Lung microvascular endothelial cell (primary cell): ENCODE measurements at places on chromosomes 3 and 15.

- DNase-seq, result peak; percentile 96
Observed at GRCh38 chr3:4985330-4986174, 6.3 kb downstream of the BHLHE40 start.

GRCh38 chr15:34583399-34584329 is at the start of gene GOLGA8B:
TSS of gene GOLGA8B (minus strand) at chr15:34583651. CDS start at chr15:34535912, 47,739 bp downstream.
- DNase-seq, result peak; percentile 62

- peak; percentile 84 for DNase-seq
Observed at GRCh38 chr3:184332370-184333090, 4.9 kb upstream of the FAM131A start.

- DNase-seq, result no peak
Observed at GRCh38 chr3:27508424-27508823, 24.2 kb upstream of the SLC4A7 start.

GRCh38 chr3:65411367-65411766 is 627.4 kb downstream of the MAGI1 start:
- no peak for DNase-seq

- DNase-seq, result peak; percentile 81
Observed at GRCh38 chr3:184543843-184544512, 17.6 kb upstream of the EPHB3 start.

DNA sequence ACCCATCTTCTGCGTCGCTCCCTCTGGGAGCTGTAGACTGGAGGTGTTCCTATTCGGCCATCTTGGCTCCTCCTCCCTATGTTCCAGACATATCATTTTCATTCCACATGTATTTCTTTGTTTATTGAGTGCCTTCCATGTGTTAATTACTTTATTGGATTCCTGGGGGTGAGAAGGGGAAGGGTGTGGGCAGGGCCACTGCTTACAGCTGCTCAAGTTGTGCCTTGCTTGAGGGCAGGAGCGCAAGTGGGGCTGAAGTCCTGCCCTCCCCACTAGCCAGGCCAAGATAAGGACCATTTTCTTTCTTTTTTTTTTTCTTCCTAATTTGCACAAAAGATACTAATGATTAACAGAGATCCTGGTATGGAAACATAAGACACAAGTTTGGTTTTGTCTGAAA is 224.8 kb downstream of the LPP start:
- no peak for DNase-seq

DNA sequence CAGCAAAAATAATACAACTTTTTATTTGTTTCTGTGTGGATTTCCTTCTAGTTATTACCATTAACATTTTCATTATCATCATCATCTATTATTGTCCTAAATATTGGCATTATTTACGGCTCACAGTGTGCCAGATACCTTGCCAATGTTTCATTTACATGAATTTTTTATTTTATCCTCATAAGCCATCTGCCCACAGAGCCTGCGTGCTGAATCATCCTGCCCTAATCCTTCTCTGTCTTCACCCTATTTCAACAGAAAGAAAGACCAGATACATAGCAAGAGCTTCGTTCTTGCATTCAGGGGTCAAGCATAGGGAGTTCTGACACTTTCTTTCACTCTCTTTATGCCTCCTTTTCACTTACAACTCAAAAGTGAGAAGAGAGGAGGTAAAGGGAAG is 82.0 kb downstream of the KCNMB2 start:
- no peak for DNase-seq

GRCh38 chr3:124837730-124838186 is 49.4 kb downstream of the ITGB5 start:
- DNase-seq, result peak; percentile 88

DNA sequence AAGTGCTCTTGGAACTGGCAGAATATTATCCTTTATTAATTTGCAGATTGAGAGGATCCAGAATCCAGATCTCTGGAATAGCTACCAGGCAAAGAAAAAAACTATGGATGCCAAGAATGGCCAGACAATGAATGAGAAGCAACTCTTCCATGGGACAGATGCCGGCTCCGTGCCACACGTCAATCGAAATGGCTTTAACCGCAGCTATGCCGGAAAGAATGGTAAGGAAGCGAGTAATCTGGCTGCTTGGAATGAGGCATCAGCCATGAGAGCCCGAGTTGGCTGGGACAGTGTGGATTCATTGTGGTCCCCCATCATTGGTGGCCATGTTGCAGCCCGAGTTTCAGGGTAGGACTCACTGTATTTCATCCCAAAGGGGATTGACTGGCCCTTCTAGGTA is 47.1 kb downstream of the PARP14 start:
- DNase-seq, result no peak

- DNase-seq, result no peak
Observed at GRCh38 chr15:90162956-90163355, 38.2 kb upstream of the SEMA4B start.

DNA sequence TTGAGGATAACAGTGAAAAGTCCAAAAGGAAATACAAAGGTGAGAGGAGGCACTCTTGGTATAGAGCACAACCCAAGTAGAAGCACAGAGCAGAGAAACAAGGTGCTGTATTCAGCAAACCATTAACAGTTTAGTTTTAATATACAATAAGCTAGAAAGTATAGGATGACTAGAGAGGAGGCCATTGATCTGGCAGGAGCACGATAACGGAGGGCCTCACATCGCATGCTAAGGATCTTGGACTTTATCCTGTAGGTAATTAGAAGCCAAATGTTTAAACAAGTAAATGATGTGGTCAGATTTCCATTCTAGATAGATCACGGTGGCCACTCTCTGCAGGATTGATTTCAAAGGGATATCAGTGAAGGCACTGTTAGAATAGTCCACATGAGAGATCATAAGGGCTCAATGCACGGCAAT is 935.0 kb downstream of the ROBO1 start:
- no peak for DNase-seq

DNA sequence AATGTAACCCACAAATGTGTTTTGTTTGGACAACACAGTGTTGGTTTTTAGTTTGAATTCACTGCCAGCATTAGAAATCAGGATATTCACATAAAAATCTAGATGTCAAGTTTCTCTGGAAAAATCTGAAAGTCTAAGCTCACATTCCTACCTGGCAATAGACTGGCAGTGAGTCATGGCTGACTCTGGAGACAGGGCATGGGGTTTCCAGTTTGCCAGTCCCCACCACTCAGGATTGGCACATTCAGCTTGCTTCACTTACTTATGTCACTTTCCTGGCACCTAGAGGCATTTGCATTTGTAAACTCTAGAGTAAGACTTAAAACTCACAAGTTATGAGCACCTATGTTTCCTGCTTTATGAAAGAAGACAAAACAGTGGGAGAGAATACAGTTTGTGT is 19.1 kb upstream of the SEC61A1 start:
- DNase-seq, result no peak

- no peak for DNase-seq
Observed at GRCh38 chr3:51706021-51706485, 815 bp upstream of the GRM2 start.

GRCh38 chr3:164320962-164321361 is 757.3 kb downstream of the SI start:
- DNase-seq, result no peak

GRCh38 chr3:188156056-188156455 is 2.1 kb downstream of the LPP start:
- DNase-seq, result peak; percentile 20

- DNase-seq, result peak; percentile 58
Observed at GRCh38 chr3:69009559-69010410, 3.7 kb downstream of the EOGT start.

- peak; percentile 47 for DNase-seq
Observed at GRCh38 chr15:65819563-65819960, 27.5 kb upstream of the DENND4A start.

GRCh38 chr15:47954196-47954595 is 166.6 kb upstream of the SLC24A5 start:
- no peak for DNase-seq

- DNase-seq, result no peak
Observed at GRCh38 chr15:71197620-71198019, 82.3 kb downstream of the THSD4 start.

DNA sequence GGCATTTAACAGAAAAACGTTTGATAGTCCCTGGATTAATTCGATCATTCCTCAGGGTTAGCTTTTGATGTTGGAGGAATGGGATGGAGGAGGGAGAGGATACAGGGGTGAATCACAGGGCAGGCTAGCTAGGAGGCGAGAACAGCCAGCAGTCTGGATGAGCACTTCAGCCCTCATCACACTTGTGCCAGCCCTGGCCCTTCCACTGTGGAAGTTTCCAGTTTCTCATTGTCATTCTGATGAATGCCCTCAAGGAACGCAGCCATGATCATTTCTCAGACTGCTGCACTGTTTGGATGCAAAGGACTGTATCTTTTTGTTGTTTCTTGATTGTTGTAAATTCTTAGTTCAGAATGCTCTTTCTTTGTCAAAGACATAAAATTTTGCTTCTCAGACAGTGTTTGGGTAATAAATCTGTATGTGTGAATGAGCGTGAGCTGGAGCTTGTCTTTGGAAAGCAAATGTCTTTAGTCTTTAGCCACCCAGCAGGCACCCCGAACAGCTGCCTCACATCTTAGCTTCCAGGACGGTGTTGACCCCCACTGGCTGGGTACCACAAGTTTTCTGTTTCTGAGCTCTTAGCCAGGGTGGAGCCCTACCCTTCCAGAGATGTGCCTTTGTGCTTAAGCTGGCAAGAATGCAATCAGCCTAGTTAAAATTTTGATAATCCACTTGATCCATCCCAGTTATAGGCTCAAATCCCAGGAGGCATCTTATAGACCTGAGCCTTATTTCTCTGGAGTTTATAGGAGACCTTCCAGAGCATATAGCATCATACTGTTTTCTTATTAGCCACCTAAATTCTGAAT is 121.1 kb downstream of the PDCD6IP start:
- DNase-seq, result no peak

GRCh38 chr3:104066658-104067057 is 1300.1 kb upstream of the ALCAM start:
- DNase-seq, result no peak

- peak; percentile 18 for DNase-seq
Observed at GRCh38 chr15:56732135-56732885, 999 bp downstream of the ZNF280D start.

DNA sequence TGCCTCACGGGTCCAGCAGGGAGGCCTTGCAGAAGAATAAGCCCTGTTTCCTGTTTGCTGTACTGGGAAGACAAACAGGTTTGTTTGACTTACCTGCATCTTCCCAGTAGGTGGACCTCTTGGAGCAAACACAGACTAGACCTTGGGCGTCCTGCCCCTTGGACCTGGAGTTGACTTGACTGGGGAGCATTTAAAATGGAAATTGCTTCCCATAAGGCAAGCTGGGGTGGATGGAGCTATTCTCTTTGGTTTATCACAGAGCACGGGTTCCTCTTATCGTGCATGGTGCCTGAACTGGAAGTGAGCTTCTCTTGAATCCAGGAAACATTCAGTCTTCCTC is 151.4 kb downstream of the RPLP1 start:
- DNase-seq, result no peak

- peak; percentile 80 for DNase-seq
Observed at GRCh38 chr15:73987681-73988444, 4.2 kb downstream of the STOML1 start.

- no peak for DNase-seq
Observed at GRCh38 chr3:113546414-113546893, 14.1 kb downstream of the SIDT1 start.

DNA sequence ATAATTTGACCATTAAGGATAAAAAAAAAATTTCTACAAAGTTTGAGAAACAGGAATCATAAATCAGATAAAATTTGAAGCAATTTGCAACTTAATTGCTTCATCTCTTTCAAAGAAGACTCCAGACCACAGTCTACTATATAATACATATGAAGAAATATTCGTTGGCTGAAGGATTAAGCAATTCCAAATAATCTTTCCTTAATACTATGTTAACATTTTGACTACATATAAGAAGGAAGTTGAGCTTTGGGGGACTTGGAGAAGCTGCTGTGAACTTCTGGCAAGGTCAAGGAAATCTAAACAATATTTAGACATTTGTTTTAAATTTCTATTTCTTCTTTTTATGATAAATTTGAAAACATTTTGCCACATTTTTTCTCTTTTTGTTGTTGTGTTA is 13.5 kb upstream of the GABRR3 start:
- no peak for DNase-seq

- DNase-seq, result peak; percentile 38
Observed at GRCh38 chr15:40323953-40324937, 753 bp downstream of the INAFM2 start.

GRCh38 chr15:60916032-60916678 is 312.9 kb downstream of the RORA start:
- DNase-seq, result no peak

GRCh38 chr15:77564341-77564740 is 68.4 kb downstream of the LINGO1 start:
- DNase-seq, result no peak

- DNase-seq, result no peak
Observed at GRCh38 chr3:58580826-58581327, 3.7 kb upstream of the FAM107A start.

DNA sequence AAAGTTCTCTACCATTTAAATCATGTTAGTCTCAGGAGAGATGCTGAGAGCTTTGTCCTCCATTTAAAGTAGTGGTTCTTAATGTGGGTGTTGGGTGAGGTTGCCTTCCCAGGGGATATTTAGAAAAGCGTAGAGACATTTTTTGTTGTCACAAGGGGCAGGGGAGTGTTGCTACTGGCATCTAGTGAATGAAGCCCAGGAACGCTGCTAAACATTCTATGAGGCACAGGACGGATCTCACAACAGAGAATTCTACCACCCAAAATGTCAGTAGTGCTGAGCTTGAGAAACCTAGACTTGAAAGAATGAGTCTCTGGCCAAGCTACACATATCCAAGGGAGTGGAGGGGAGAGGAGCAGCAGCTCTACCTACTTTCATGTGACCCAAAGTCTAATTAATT is 60.7 kb upstream of the CTNNB1 start:
- DNase-seq, result no peak

- DNase-seq, result no peak
Observed at GRCh38 chr15:63023351-63023945, 19.1 kb upstream of the TPM1 start.

DNA sequence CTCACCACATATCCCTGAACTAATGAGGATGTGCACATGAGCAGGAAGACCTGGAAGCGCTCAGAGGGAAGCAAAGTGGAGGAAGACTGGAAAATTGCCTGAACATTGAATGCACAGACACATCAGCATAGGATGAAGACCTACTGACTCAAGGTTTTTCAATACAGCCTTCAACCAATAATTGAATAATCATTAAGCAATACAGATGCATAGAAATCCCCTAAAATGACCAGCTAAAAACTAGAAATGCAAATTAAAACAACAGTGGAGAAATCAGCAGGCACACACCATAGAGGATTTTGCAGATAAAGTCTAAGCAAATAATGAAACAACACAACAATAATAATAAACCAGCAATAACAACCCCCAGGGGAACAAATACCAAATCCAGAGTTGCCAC is 80.4 kb downstream of the CEP152 start:
- DNase-seq, result no peak

- peak; percentile 62 for DNase-seq
Observed at GRCh38 chr15:48607846-48608245, 37.7 kb downstream of the FBN1 start.
